ENCODE measurements at places on chromosomes 1 and 21.

DNA sequence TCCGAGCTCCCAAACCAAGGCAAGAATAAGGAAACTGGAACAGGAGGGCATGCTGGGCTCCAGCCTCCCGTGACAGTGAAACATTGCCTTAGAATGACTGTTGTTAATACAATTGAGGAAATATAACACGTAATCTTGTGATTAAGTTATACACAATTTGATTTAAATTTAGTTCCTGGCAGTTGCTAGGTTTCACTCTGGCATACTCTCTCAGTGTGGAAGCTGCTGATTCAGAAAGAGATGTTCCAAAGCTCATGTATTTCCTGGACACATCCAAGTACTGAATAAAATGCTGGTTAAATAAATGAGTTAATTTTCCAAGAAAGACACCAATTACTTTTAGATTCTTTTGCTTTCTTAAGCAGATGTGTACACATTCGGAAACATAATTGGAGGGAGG, 176.1 kb downstream of the GRIK1 start:
- no peak for DNase-seq

- no peak for DNase-seq
Measured at GRCh38 chr1:79295967-79296366, 289.4 kb upstream of the ADGRL4 start.

GRCh38 chr1:202247837-202248795, 54.5 kb downstream of the LGR6 start:
- DNase-seq: peak; percentile 89

DNA sequence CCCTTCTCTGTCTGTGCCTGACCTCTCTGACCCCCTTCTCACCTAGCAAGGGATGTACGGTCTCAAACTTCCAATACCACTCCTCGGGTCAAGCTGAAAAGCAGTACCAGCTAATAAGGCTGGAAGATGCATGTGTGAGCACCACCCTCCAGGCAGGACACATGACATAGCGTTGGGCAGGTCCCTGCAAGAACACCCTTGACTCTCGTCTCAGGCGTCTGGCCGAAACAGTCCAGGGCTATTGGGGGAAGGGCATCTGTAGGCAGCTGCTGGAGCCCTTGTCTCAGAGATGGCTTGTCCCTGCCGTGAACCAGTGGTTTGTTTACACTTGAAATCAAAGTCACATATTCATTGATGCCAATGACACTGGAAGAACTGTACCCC, 56.5 kb downstream of the CD46 start:
- DNase-seq: no peak

- DNase-seq: no peak
Measured at GRCh38 chr21:17979763-17980162, 160.6 kb upstream of the C21orf91 start.

GRCh38 chr1:42756956-42757891, 9.6 kb downstream of the P3H1 start:
- peak; percentile 82 for DNase-seq

GRCh38 chr1:86515597-86515996, 31.3 kb upstream of the CLCA4 start:
- no peak for DNase-seq

GRCh38 chr1:26833432-26834405, 7.2 kb downstream of the ZDHHC18 start:
- DNase-seq: peak; percentile 9

GRCh38 chr1:179808503-179808902, 65.4 kb downstream of the FAM163A start:
- no peak for DNase-seq

- DNase-seq: no peak
Measured at GRCh38 chr1:229907884-229908638, 159.0 kb upstream of the GALNT2 start.

All from NCI-H524 (cell line).